ENCODE measurements at places on chromosomes 2 and 18.

DNA sequence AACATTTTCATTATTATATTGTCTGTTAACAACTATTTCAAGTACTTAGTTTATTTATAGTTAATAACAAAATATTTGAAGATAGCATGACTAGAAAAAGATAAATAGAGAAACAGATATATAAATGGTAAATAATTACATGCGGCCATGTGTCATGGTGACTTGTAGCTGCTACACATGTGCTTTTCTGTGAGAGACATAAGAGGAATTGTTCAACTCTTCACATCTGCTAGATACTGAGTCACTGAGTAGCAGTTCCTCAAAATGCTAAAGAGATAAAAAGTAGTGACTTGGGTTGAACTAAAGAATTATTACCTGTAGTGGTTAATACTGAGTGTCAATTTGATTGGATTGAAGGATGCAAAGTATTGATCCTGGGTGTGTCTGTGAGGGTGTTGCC, 37.5 kb upstream of the SCN9A start:
- DNase-seq, result no peak

GRCh38 chr18:51235009-51235789, 37.7 kb upstream of the MEX3C start:
- DNase-seq, result no peak

DNA sequence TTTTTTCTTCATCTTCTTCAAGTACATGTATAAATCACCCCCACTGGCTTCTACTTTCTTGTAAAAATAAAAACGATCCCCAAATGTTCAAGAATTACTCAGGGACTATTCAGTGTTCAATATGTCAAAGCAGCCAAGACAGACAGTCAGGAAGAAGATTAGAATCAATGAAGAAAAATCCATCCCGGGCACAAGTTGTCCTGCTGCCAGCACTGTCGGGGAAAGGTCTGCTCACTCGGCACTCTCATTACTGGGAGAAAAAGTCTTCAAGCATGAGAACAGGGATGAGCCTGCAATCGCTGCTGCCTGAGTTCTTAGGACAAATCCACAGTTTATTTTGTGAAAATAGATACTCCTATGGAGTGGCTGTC, 482.8 kb upstream of the KLHL29 start:
- no peak for DNase-seq

DNA sequence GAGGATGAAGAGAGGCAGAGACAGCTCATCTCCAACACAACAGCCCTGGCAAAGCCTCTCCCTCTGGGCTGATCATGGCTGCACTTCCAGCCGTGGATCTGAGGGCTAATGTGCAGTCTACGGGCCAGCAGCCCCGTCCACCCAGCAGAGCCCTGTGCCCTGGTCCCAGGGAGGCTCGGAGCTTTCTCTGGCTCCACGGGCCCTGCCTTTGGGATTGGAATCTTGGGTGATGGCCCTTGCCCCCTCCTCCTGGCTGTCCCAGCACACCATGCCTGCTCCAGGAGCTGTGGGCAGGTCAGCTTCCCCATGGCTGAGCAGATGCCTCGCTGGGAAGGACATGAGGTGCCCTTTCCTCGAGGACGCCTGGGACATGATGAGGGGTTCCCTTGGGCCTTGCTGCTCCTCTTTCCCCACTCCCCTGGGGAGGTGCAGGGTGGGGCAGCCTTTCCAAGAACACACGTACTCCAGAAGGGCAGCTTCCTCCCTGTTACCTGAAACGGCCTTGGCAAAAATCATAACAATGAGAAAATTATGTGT, 66.9 kb downstream of the C18orf63 start:
- DNase-seq, result no peak

GRCh38 chr2:135825131-135825530, 11.9 kb downstream of the LCT start:
- DNase-seq, result no peak

DNA sequence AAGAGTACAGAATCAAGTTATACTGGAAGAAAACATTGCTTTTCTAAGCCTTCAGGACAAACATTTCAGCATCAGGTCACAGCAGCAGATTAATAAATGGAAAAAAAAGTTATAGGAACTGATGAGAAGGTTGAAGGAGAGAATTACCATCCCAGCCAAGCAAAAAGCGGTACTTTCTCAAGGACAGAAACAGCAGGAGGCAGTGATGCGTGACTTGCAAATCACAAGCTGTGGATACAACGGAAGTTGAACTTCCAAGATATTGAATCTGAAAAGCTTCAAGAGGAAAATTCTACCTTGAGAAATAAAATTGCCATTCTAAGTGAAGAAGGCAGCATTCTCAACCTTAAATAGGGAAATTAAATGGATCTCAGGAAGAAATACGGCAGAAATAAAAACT, 18.5 kb upstream of the SERPINB12 start:
- no peak for DNase-seq

- DNase-seq, result no peak
Observed at GRCh38 chr2:147916723-147917122, 71.9 kb downstream of the ACVR2A start.

GRCh38 chr2:174247474-174248186, 702 bp downstream of the OLA1 start:
- no peak for DNase-seq

GRCh38 chr2:241505781-241506201, 2.6 kb downstream of the STK25 start:
- no peak for DNase-seq

GRCh38 chr2:191699341-191699945, 21.5 kb downstream of the NABP1 start:
- DNase-seq, result no peak

GRCh38 chr2:203909261-203909967, 27.1 kb upstream of the ICOS start:
- DNase-seq, result no peak

DNA sequence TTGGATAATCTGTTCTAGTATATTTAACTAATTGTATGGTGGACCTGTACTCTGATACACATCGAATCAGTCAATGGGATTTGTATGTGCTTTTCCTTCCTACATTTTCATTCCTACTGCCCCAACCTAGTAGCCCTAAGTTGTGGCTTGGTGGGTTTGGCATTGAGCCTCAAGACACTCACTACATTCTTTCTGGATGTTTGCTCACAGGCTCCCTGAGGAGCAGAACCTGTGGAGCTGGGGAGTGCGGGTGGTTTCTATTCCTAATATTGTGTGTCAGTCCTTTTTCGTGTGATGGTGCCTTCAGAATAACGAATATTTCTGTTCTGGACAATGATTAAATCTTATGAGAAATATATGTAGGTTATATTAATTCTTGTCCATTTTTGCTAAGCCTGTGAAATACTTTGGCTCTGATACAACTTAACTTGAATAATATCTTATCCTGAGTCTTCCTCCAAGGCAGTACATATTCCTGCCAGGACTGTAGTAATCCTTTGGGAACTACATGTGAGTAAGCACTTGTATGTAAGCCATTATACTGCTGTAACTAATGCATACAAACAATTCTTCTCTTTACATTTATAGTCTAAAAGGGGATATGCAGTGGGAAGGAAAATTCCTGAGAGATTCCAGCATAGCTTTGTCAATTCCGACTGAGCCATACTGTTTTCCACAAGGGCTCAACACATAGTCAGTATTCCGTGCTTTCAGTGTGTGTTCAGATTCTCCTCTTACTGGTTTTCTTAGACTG, 150.6 kb downstream of the AGPS start:
- no peak for DNase-seq

GRCh38 chr2:66869076-66869475, 434.2 kb downstream of the MEIS1 start:
- no peak for DNase-seq
